ENCODE measurements at places on chromosomes 4 and X.

- no peak for DNase-seq
Observed at GRCh38 chrX:53094582-53094905, 602 bp downstream of the KANTR start.

- DNase-seq, result no peak
Observed at GRCh38 chr4:40327340-40327739, 7.8 kb upstream of the CHRNA9 start.

DNA sequence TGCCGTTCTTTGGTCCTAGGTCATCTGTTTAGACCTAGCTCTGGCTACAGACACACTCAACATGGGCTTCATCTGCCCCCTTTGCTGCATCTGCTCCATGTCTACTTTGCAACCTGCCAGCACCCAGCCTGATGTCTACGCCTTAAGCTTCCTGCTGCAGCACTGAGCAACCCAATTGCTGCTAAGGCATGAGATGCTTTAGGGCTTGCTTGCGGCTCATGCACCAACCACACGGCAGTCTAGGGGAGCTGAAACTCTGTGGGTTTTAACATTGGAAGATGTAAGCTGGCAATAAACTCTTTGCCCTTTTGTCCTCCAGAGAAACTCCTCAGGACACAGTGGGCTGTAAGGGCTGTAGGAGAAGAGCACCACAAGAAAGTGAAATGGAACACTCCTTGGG lies 11.7 kb upstream of the CLNK start:
- no peak for DNase-seq

GRCh38 chr4:124278477-124278876 lies 434.1 kb downstream of the ANKRD50 start:
- peak; percentile 57 for DNase-seq

- no peak for DNase-seq
Observed at GRCh38 chr4:158845311-158846041, 76.7 kb downstream of the FNIP2 start.

DNA sequence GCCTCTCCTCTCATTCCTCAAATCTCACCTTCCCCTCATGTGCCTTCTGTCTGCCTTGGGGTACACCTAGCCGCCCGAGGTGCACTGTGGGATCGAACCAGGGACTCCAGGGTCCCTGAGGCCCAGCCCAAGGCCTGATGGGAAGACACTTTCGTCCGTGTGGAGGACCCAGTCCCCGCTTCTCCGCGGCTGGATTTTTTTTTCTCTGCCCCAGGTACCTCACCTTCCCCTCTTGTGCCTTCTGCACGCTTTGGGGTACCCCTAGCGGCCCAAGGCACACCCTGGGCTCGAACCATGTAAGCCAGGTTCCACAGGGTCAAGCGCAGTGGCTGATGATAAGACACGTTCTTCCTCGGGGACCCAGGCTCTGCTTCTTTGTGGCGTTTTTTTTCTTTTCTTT lies 530.7 kb downstream of the CWH43 start:
- no peak for DNase-seq
